ENCODE measurements at places on chromosomes 7 and 10.

- no peak for DNase-seq
These were observed 28.6 kb downstream of the PPP3CB start for GRCh38 chr10:73467206-73467605.

GRCh38 chr10:90723416-90724068 is 134.3 kb downstream of the HTR7 start:
- no peak for DNase-seq

GRCh38 chr7:16604054-16604453 is 41.5 kb downstream of the ANKMY2 start:
- DNase-seq, result no peak

- DNase-seq, result no peak
These were observed 23.4 kb downstream of the GHRHR start for GRCh38 chr7:30987178-30987577.

DNA sequence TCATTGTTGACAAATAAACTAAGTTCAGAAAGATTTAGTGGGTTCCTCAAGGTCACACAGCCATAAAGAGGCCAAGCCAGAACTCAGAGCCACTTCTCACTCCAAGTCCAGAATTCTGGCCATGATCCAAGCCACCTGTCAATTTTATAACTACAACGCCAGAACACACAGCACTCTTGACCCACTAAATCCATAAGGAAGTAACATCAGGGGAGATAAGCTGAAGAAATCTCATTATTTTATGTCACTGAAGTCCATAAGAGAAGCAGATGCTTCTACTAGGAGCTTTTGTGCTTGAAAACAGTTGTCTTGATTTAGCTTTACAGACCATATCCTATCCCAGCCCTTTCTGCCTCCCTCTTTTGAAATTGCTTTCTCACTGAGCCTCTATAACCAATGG is 15.9 kb downstream of the ADAM12 start:
- DNase-seq, result no peak

DNA sequence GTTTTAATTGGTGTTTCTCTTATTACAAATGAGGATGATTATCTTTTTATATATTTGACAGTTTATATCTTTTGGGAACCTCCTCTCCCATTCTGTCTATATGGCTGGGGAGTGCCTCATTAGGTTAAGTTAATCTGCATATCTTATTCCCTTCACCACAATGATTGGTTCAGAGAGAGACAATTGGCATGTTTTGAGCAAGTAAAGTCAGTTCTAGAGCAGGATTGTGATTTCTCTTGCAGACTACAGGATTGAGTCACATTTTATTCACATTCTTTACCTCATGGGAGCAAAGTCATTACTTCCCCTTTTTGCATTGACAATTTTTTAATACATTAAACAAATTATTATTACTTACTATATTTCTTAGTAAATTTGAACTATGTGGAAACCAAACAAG is 345.6 kb downstream of the MDFIC start:
- DNase-seq, result no peak

- no peak for DNase-seq
These were observed 217.3 kb upstream of the CCDC6 start for GRCh38 chr10:60123668-60124067.

DNA sequence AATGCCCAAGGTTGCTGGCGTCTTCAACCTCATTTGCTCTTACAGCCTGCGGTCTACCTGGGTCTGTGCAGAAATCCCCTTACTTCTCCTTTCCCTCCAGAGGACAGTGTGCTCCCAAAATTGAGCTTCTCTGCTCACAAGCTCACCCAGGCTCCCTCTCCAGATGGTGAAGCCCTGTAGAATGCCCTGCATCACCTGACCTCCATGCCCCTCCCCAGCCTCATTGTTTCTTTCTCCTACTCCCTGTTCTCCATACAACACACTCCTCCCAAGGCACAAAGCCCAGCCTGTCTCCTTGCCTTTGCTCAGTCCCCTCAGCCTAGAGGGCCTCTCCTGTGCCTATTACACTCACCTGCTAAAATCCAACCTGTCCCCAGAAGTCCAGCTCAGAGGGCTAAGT is 3.5 kb downstream of the CRHR2 start:
- no peak for DNase-seq

- no peak for DNase-seq
These were observed 1222.1 kb upstream of the AUTS2 start for GRCh38 chr7:68376131-68376661.

DNA sequence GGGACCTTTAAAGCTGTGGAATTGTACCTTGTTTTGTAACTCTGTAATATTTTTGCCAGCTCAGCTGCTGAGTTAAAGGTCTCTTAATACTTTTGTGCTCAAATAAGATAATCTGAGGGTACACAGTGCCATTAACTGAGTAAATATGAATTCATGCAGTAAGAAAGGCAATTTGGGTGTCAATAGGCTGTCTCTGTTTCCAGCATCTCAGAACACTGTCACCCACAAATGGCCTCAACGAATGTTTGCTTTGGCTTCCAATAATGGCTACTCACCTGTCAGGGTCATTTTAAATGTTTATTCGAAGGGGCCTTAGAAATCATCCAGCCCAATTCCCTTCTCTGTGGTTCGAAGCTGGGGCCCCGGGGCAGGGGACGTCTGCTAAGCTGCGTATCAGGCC is 225.4 kb downstream of the ZMYND11 start:
- no peak for DNase-seq

DNA sequence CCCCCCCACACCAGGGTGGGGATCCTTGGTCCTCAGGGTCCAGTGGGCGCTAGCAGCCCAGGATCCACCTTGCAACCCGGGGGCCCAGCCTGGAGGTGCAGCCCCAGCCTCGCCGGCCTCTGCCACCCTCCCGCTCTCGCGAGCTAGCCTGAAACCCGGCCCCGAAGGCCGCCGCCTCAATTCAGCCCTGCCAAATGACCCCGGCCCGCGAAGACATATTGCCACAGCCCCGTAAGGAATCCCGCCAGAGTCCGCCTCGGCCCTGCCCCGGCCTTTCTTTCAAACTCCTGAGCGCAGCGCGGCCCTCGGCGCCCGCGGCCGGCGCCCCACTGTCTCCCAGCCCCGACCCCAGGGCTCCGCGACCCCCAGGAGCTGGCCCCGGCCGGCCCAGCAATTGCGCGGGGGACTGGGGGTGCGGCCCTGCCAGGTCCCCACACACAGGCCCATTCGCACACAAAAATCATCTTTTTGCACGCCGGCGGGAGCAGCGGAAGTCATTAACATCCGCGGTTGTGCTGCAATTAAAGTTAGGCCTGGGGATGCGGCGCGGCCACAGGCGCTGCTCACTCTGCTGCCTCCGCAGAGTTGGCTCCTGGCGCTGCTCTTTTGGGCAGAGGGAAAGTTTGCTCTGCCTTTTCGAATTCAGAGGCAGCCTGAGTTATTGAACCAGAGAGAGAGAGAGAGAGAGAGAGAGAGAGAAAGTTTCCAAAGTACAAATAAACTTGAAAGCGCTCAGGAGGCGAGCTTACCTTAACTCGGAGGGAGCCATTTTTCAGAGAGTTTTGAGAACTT is 4.0 kb downstream of the HOXA5 start:
- DNase-seq, result no peak

DNA sequence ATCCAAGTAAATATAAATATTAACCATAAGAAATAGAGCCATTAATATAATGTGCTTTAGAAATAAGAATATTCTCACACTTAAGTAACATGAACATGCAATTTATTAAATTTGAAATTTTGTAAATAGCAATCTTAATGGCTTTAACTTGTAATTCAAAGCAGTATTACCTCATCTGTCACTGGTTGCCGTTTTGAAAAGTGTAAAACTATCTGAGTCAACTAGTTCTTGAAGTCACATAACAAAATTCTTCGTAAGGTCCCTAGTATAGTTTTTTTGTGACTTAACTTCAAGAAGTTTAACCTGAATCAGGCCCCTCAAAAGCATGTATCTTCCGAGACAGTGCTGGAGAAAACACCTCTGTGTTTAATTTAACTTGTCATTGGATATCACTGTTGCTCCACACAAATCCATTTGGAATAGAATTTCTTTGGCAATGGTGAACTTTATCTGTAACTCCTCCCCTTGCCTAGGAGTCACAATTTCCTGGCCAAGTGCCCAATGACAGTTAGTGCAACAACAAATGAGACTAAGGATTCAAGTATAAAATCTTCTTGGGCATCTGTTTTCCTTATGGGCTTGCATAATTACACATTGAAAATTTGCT is 47.1 kb downstream of the NT5C2 start:
- DNase-seq, result peak; percentile 52

- no peak for DNase-seq
These were observed 173.9 kb downstream of the ZNF438 start for GRCh38 chr10:30857803-30858202.

DNA sequence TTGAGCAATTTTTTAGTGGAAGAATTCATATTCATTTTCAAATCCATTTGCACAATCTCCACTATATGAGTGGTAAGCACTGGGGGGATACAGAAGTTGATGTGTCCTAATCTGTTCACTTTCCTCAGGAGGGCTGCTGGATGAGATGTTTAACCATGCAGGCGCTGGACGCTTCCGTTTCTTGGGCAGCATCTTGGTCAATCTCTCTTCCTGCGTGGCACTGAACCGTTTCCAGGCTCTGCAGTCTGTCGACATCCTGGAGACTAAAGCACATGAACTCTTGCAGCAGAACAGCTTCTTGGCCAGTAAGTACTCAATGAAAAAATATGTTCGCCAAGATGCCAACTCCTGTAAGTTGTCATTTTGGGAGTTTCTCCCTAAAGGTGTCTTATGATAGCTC is 179.3 kb downstream of the ABCA13 start:
- DNase-seq, result no peak

DNA sequence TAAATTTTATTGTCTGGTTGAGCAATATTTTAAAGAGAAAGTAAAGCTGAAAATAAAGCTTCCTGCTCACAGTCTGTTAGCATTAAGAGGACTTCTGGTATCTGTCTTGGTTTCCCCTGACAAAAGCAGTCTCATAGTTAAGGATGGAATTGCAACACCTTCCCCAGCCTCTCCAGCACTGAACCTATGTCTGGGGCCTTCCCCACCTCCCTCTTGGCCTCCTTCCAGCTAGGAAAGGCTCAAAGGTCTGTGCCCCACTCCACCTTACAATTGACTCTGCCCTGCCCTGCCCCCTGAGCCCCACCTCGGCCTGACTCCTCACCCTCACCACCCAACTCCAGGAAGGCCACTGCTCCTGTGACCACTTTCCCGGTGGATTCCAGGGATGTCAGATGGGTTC is 33.2 kb downstream of the COL17A1 start:
- no peak for DNase-seq

GRCh38 chr10:99788598-99789256 is 6.3 kb downstream of the ABCC2 start:
- DNase-seq, result no peak

DNA sequence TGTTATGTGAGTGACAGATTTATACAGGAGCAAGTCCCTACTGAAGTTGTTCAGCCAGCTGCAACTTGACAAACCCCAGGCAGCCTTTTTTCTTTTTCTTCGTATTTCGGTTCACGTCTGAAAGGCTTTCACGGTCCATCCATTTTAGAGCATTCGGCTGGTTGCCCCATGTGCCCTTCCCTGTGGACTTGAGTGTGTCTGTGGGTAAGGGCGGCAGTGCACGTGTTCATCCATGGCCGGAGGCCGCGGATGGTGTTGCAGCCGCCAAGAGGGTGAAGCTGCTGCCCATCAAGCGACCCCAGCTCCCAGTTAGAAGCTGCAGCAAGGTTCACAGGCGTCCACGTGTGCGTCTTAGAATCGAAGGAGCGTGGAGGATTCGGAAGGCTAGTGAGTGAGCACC is 35.9 kb downstream of the PPP2R2D start:
- DNase-seq, result no peak

DNA sequence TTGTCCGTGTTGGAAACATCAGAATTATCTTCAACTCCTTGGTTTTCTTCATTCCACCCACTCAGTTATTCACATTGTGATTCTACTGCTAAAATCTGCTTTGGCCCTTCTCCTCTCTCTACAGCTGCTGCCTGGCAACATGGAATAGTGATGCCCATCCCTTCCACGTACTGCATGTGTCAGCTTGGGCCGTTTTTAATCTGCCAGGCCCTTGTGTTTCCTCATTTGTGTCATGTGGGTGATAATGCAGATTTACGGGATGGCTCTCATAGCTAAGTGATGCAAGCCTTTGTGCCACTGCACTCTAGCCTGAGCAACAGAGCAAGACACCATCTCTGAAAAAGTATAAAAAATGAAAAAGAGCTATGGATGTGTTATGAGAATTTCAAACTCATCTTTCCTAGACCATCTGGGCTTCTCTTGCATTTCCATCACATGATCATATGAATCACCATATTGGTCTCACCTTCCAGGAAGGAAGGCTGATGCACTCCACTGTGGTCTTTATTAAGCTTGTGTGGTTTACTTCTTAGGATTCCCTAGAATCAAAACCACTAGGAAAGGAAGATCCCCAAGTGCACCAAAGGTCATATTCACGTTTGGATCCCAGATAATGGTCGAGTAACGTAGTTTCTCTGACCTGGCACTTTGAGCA is 20.6 kb upstream of the CELF2 start:
- no peak for DNase-seq

DNA sequence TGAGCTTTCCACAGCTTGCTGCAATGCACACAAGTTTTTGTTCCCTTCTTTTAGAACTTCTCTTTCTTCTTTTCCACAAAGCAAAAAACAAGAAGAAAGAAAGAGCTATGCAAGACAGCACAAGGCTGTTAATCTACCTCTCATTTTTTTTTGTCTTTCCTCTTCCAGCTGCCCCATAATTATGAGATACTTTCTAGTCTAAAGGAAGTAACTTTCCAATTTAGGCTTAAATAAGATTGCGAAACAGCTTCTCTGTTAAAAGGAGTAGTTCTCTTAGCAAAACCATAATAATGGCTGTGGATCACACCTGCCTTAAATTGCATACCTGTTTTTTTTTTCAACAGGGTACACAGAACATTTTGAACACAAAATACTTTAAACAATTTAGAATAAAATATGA is 56.0 kb downstream of the NDUFB2 start:
- no peak for DNase-seq

GRCh38 chr7:80719261-80719660 is 80.8 kb downstream of the CD36 start:
- no peak for DNase-seq

DNA sequence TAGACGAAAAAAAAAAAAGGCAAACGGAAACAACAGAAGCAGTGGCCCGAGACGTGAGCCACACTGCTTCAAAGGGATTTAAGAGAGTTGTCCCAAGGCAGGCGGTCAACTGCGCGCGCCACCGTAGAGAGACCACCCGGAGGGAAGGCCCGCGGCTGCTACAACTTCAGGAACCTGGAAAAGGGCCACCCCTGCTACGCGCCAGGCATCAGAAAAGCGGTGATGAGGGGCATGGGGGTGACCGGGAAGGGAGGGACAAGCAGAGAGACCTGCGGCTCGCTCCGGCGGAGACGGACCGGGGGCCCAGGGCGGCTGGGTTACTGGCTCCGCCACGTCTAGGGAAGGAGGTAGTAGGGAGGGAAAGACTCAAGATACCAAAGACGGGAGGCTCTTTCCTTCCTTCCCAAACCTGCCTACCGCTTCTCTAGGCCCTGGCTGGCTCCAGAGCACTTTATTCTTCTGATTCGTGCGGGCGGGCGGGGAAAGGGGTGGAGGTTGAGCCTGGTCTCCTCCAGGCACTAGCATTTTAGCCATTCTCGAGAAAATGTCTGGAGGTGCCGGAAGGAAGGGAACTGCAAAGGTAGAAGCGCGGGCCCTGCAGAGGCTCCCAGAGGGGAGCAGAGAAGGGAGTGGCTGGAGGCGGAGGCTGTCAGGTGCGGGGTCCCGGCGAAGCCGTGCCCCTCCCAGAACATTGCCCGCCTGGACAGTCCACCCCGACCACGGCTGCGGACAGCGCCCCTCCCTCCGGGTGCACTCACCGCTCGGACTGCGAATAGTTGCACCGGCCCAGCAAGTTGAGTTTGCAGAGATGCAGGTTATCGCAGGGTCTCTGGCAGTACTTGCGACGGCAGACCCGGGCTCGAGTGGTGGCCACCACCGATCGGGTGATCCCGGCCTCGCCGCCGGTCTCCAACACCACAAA is 993 bp downstream of the ZC3HAV1 start:
- peak; percentile 55 for DNase-seq
